ENCODE measurements at places on chromosomes 12 and 14.

DNA sequence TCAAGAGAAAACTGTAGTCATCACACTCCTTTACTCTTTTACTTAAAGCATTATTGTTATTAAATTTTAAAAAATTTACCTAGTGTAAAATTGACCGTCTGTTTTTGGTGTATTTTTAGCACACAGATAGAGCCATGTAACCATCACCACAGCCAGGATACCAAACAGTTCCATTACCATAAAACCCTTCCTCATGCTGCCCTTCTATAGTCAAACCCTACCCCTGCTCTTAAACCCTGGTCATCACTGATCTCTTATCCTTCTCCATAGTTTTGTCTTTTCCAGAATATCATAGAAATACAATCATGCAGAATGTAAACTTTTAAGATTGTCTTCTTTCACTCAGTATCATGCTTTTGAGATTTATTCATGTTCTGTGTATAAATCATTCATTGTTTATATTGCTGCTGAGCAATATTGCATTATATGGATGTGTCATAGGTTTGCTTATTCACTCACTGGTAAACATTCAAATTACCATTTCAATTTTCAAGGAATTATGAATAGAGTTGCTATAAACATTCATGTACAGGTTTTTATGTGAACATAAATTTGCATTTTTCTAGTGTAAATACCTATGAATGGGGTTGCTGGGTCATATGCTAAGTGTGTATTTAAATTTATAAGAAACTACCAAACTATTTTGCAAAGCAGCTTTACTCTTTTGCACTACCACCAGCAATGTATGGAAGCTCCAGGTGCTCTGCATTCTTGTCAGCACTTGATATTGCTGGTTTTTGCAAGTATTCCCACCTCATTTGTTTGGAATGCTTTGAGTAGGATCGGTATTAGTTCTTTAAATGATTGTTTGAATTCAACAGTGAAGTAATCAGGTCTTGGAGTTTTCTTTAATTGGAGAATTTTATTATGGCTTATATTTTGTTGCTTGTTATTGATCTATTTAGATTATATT is 125.5 kb downstream of the LMNTD1 start:
- no peak for DNase-seq

- DNase-seq, result peak; percentile 97
Measured at GRCh38 chr12:66107451-66107915, 23.1 kb downstream of the LLPH start.

- no peak for DNase-seq
Measured at GRCh38 chr14:45298423-45299117, 45.6 kb upstream of the MIS18BP1 start.

GRCh38 chr14:104881369-104881979 is 16.4 kb downstream of the CEP170B start:
- DNase-seq, result no peak

GRCh38 chr12:104049903-104050356 is at the start of gene GLT8D2:
GLT8D2 (minus strand) TSS chr12:104050187; CDS start chr12:104019648, 30,539 bp downstream.
- no peak for DNase-seq

GRCh38 chr12:14408208-14408607 is 42.7 kb downstream of the ATF7IP start:
- no peak for DNase-seq

DNA sequence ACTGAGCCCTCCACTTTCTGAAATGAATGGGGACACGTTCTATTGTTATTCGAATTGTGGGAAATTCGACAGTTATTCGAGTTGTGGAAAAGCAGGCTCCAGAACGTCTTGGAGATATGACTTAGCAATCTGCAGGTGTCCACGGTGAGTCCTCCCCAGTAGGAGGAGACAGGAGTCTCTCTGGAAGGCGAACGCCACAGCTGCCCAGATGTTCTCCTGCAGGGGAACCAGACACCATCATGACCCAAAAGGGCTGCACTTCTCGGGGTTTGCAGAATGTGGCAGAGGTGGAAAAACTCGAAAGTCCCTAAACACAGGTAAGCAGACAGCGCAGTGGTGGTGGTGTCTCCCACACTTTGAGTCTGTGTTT is 363.6 kb upstream of the SFSWAP start:
- no peak for DNase-seq

Measured in suppressor macrophage treated with lipopolysaccharide for 1 hour (primary cell).